ENCODE measurements at places on chromosomes 12 and 14.
A peak's percentile ranks its signal among the peaks of the same experiment; 100 is the strongest.

DNA sequence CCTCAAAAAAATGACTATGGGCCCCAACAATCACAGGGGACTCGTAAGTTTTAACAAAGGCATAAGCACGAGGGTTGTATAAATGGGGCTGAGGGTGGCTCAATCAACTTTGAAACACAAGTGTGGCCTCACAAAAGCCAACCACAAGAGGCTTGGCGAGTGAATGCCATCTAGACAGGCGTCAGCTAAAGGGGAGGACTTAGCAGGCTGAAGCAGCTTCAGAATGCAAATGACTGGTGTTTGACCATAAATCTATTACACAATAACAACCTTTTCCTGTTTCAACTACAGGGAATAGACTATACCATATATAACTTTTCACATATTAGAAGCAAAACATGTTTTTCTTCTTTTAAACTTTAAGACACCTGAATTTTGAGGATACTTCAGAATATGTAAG lies 777.9 kb downstream of the FSCB start:
- no peak for DNase-seq

DNA sequence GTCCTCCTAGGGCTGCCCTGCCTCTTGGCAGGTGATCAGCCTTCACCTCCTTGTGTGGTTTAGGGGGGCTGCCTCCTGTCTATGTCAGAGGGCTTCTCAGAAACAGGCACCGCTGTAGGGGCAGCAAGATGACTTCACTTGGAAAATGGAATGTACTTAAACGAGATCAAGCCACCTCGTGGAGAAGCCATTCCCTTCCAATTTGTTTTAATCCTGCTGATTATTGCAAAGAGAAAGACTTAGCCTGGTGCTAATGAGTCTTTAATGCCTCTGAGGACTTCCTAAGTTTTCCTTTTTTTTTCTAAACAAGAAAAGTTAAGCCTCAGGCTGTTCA lies 62.3 kb upstream of the RFLNA start:
- no peak for DNase-seq

GRCh38 chr14:61438860-61439765 lies 117.7 kb downstream of the PRKCH start:
- DNase-seq: no peak

DNA sequence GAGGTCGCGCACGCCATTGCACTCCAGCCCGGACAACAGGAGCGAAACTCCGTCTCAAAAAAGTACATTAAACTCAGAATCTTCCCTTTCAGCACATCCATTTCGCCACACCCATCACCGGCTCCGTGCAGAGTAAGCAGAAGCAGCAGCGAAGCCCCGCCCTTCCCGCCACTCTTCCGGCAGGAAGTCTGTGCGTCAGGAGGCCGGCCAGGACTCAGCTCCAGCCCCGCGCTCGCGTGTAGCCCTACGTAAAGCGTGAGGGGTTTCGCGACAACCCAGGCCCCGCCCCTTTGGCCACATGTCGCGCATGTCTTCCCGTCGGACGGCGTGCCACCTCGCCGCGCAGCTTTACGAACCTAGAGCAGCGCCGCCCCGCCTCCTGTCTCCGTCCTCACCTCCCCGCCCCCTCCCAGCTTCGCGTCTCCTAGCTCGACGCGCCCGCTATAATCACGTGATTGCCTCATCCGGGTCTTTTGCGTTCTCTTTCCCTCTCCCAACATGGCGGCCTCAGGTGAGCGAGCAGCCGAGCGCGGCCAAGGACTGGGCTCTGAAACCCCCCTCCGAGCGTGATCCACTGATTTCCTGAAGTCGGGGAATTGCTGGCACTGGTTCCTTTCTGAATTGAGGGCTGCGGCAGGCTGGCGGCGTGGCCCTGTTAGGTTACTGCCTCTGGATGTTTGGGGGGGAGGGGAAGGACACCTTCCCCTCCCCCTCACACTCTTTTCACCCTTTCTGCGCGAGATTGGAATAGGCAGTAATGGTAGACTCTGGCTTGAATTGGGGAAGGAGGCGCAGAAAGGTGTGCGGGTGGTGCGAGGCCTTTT lies at the start of gene EIF4B:
TSS of gene EIF4B (plus strand) at position 471 of the 824 bp plus-strand sequence. CDS start at position 499, 28 bp downstream.
- DNase-seq: peak; percentile 96

- no peak for DNase-seq
These were observed 39.8 kb downstream of the NOPCHAP1 start for GRCh38 chr12:105025890-105026289.

DNA sequence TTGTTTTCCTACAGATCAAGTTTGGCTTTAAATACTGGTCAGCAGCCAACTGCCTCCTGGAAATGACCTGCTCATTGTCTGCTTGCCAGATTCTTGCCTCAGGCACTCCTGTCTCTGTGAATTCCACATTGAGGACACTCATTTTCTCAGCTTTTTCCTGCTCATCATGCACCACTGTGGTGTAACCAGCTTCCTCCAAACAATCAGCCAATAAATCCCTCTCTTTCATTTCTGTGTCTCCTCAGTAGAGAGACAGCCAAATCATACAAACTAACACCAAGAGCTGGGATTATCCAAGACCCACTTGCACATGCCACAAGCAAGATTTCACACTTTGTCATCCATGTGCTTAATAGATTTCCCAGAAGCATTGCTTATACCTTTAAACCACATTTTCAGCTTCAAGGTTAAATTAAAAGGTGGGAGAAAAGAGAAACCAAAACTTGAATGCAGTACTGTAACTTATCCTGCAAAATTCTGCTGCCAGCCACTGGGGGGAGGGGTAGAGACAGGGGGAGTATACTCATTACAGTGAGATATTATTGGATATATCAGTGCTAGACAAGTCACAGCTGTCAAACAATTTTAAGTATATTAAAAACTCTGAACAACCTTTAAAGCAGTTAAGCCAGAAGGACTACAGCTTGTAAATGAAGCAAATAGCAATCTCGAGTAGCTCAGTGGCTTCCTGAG lies 105.0 kb downstream of the PPP2R5E start:
- DNase-seq: no peak

DNA sequence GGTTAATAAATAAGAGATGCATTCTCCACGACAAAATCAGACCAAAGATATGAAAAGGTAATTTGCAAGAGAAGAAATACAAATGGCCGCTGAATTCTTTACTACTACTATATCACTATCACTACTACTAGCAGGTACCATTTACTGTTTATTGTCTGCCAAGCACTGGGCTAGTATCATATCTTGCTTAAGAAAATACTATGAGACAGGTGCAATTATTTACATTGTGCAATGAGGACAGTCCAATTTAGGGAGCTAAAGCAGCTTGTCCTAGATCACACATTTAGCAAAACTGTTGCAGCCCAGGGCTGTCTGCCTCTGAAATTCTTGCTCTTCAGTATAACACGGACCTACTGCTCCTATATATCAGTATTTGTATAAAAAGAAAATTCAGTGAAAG lies 52.8 kb downstream of the CRADD start:
- no peak for DNase-seq

DNA sequence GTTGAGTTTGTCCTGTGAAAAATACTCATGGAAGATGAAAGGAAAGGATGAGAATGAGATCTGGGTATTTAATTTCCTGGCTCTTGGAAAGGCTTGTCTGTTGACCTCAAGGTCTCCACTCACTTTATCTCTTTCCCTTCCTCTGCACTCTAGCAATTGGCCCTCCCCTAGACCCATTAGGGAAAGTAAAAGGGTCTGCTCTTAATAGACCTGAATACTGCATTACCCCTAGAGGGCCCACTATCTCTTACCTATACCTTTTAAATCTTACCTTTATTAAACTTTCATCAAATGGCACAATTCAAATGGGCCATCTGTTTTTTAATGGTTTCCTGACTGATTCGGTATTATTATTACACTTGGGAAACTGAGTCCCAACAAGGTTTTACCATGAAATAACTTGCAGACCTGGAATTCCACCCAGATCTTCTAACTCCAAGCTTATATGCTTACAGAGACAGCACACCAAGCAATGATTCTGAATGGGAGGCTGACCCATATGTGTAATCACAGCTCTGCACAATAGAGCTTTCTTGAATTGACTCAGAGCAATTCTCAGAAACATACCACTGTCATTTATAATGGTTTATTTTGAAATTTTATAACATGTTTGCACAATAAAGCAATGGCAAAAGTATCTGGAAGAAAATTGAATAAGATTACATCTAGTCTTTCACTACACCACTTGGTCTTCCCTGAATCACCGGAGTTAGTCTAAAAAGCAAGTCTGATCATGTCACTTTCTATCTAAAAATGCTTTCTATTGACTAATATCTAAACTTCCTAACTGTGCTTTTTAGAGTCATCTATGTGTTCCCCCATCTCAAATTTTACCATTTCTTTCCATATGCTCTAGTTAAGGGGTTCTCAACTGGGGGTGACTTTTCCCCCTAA lies 618.5 kb downstream of the NRXN3 start:
- DNase-seq: no peak

GRCh38 chr12:83841620-83842019 lies 1071.0 kb downstream of the SLC6A15 start:
- DNase-seq: no peak

- DNase-seq: no peak
These were observed 49.6 kb downstream of the AMN start for GRCh38 chr14:102971836-102972606.

DNA sequence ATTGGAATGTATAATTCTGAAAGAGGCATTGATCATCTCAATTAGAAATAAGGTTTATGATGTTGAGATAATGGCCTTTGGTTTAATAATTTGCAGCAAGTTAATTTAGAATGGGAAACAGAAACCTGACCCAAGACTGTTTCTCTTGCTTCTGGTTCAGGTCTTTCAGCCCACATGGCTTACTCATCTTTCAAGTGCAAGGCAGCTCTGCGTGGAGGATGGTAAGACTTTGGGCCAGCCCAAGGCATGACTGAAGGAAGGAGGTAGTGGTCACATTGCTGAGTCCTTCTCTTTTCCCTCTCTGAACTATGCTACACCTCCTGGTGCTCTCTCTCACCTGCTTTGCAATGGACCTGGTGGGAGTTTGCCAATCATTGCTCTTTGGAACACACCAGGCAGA lies 98.7 kb downstream of the CAND1 start:
- DNase-seq: no peak

GRCh38 chr12:77435446-77436091 lies 370.2 kb upstream of the E2F7 start:
- DNase-seq: no peak

GRCh38 chr12:15532364-15532977 lies 210.2 kb downstream of the PTPRO start:
- DNase-seq: no peak

DNA sequence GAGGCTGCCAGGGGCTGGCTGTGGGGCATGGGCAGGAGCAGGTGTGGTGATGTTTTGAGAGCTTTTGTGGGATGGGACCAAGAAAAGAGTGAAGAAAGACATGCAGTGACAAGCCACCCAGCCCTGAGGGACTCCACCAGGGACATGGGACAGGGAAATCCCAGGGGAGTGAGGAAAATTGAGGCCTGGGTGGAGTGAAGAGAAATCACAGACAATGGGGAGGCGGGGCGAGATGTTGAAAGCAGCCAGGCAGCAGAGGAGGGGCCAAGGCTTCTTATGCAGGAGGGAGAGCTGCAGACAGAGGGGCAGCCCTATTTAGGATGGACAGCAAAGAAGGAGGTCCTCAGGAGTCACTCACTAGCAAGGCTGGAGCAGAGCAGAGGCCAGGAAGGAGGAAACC lies 4.2 kb upstream of the KRT1 start:
- no peak for DNase-seq

DNA sequence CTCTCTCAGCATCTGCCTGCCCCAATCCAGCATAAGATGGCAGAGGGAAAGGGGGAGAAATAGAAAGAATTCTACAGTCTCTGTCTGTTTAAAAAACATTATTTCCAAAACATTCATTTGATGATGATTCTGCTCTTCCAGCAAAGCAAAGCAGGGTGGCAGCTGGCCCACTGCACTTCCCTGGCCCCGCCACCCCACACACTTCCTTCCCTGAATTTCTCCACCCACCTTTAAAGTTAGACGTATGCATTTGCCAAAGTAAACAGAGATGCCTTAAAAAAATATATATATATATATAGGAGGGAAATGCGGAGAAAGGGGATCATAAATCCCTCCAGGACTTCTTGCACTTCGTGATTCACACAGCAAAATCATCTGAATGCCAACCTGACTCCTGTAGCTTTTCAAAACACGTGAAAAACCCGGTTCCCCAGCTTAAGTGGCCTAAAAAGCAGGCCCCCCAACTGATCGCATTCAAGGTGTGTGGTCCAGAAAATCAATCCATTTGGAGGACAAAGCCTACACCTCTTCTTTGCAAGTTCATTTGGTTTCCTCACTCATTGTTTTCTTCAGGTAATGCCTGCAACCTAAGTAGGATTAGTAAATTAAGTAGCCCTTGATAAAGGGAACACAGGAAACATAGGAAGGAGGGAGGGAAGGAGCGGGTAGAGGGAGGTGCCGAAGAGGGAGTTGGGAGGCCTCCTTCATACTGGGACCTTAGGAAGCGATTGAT lies 68.8 kb downstream of the LLPH start:
- DNase-seq: no peak

DNA sequence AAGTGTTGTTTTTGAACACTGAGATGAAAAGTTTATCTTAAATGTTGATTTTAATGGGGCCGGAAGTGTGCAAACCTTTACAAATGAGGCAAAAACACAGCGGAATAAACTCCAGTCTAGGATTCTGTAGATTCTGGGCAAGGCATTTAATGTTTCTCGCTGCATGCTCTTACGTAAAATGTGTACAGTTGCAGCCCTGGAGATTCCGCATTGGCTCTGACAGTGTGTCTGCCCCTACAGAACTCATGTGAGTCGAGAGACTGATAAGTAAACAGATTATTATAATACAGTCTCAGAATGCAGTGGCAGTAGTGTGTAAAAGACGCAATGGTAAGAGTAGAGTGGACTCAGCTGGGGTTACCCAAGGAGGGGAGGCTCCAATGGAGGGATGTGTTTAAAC lies 33.6 kb downstream of the LRRK2 start:
- DNase-seq: no peak

- DNase-seq: no peak
These were observed 642 bp upstream of the ACSM4 start for GRCh38 chr12:7303230-7303629.

GRCh38 chr12:80059875-80060274 lies 39.5 kb upstream of the OTOGL start:
- DNase-seq: no peak

DNA sequence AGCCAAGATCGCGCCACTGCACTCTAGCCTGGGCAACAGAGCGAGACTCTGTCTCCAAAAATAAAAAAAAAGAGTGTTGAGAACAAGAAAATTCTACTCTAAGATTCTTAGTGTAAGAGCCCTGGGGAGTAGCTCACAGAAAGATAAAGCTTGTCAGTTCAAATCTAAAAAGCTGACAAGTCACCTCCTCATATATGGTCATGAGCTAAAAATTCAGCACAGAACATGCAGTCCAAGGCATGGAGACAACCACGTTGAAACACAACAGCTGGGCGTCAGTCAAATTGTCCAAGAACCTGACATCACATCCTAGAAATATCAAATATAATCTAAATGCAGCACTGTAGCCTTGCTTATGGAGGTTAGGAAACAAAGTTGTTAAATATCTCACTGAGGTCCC lies 47.8 kb downstream of the CLIP1 start:
- DNase-seq: no peak

GRCh38 chr14:74478996-74479635 lies 14.0 kb downstream of the NPC2 start:
- DNase-seq: no peak

- no peak for DNase-seq
These were observed 94.6 kb upstream of the PRICKLE1 start for GRCh38 chr12:42683933-42684801.

Measured in central memory CD8-positive, alpha-beta T cell (primary cell).